Activated gamma-delta T cell treated with anti-CD3 and anti-CD28 coated beads, Interleukin-2, amount 50 U/mL, for 16 hours (primary cell): ENCODE measurements at places on chromosomes 1 and 21.
A peak's percentile ranks its signal among the peaks of the same experiment; 100 is the strongest.

GRCh38 chr1:46300673-46301405 is 2.6 kb downstream of the LRRC41 start:
- no peak for DNase-seq

- no peak for DNase-seq
These were observed 47.1 kb upstream of the IRF2BP2 start for GRCh38 chr1:234656944-234657654.

- no peak for DNase-seq
These were observed 23.7 kb downstream of the UCK2 start for GRCh38 chr1:165851034-165851658.

GRCh38 chr1:212719633-212720032 is 20.0 kb upstream of the BATF3 start:
- DNase-seq = no peak

DNA sequence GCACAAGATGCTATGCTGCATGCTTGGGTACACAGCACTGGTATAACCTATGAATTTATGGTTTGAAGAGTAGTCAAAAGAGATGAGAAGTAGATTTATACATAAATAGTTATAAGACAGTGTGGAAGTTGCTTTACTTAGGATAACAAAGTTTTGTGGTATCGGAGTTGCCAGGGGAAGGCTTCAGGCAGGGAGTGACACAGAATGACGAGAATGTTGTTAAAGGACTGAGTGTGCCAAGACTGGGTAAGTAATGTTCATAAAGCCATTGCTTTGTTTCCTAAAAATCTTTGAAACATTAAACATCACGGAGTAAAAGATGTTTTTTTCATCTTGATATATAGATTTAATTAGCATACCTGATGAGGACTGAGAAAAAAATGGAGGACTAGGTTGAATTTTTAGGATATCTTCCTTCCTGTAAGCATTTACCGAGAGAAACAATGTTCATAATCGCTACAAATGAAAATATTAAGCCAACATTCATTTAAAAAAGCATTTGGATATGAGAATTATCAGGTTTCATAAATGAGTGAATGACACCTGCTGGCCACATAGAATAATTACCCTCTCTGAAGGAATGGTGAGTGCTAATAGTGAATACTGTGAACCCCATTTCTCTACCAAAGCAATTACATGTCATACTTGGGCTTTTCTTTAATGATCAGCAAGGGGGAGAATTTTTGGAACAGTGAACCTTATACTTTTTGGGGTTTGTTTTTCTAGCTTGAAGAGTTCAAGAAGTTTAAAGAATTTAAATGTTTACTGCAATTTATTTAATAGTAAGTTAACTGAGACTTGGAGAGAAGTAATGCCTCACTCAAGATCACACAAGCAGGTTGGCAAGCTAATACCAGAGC is 28.4 kb downstream of the EXTL2 start:
- no peak for DNase-seq

GRCh38 chr1:58030456-58030855 is 516.1 kb downstream of the OMA1 start:
- no peak for DNase-seq

- DNase-seq = no peak
These were observed 1030.0 kb downstream of the MRPL39 start for GRCh38 chr21:24577301-24577700.

GRCh38 chr1:187203257-187203656 is 374.5 kb downstream of the PLA2G4A start:
- DNase-seq = no peak

DNA sequence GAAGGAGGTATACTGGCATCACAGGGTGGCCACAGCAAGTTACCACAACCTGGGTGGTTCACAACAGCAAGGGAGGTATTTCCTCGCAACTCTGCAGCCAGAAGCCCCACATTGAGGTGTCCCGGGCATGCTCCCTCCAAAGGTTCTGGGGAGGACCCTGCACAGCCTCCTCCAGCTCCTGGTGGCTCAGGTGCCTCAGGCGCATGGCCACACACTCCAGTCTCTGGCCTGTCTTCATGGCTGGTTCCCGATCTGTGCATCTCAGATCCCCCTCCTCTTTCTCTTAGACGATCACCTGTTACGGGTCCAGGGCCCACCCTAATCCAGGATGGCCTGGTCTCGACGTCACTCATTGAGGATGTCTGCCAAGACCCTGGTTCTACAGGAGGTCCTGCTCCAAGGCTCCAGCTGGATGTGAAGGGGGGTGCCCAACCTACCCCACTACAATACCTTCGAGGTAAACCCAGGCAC is 6.7 kb upstream of the ARF1 start:
- no peak for DNase-seq

DNA sequence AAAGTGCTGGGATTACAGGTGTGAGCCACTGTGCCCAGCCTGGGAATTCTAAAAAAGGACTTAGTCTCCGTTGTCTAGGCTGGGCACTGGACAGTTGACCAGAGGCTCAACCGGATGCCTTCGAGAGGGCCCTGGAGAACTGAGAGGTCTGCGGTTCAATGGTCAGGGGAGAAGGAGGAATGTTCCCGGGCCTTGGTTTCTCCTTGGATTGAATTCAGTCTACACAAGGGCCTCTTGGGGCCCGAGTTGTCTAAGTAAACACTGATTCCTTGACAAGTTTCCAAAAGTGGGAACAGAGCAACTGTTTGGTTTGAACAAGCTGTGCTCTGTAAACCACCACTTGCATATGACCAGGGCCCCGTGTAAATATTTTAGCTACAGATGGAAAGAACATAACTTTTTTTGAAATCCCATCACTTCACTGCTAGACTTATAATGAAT is 29.1 kb upstream of the CAPZB start:
- DNase-seq = no peak

DNA sequence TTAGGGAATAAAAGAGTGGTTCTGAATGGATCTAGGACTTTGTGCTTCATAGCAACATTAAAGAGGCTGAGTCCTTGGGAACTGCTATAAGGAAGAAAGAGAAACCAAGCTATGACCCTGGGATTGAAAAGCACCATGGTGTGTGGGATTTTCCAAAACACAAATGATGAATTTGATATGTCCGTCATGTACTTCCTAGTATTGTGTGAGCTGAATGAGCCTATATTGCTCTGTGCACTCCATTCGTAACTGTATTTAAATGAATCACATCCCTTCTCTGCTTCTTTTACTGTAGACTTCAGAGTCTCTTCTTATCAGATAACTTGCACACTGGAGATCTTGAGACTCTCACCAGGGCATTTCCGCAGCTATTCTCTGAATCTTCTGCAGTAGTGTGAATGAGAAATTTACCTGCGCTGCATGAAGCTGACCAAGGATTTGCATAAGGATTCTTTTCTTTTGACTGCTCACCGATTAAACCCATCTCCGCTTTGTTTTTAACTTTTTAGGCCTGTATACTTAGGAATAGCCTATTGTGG is 23.1 kb upstream of the OR10J4 start:
- DNase-seq = no peak

- DNase-seq = no peak
These were observed 158.5 kb downstream of the NFIA start for GRCh38 chr1:61240878-61241277.

DNA sequence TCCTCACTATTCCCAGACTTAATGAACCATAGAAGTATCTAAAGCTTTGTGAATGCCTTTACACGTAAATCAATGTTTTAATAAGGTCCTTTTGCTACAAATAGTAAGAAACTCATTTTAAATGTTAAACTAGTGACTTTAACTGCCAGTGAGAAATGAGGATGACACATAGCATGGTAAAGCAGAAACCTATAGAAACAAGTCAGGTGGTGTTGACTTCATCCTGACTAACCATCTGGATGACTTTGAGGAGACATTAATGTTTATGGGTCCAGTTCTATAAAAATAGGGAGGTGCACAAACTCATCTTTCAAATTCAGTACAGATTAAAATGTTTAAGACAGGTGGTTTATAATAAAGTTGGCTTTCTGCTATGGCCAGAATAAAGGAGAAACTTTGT is 85.4 kb downstream of the COLGALT2 start:
- no peak for DNase-seq

DNA sequence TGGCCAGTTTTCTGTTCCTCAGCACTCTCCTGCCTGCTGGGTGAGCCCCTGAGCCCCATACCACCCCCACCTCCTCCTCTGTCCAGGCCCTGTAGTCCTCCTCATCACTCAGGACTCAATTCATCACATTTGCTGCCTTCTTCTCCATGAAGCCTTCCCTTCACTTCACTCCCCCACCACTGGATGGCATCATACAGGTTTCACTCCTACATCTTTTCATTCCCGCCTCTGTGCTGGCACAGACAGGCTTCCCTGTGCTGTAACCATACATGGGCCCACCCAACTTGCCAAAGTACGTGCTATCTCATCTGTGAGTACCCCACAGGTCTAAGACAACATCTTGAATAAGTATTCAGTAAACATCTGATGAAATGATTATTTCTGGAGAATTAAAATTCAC is 56.9 kb downstream of the SLC45A1 start:
- DNase-seq = no peak

DNA sequence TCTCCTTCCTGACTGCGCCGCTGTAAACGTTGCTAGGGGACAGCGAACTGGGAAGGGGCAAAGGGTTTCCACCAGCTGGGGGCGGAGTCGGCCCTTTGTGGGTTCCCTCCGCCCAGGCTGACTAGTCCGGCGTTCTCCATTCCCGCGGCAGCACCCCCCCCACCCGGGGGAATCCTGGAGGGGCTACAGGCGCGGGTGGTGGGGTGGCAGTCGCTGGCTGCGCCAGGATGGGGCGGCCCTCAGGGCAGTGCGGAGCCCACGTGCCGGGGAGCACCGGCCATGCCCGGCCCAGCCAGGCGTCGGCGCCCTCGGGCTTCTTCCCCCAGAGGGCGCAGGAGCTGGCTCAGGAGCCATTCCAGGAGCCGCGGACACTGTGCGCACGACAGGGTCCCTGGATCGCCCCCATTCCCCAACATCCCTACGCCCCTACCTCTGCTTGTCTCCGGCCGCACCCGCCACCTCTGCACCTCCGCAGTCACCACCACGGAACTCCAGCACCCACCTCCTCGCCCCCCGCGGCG is 476 bp downstream of the BATF3 start:
- peak; percentile 15 for DNase-seq

DNA sequence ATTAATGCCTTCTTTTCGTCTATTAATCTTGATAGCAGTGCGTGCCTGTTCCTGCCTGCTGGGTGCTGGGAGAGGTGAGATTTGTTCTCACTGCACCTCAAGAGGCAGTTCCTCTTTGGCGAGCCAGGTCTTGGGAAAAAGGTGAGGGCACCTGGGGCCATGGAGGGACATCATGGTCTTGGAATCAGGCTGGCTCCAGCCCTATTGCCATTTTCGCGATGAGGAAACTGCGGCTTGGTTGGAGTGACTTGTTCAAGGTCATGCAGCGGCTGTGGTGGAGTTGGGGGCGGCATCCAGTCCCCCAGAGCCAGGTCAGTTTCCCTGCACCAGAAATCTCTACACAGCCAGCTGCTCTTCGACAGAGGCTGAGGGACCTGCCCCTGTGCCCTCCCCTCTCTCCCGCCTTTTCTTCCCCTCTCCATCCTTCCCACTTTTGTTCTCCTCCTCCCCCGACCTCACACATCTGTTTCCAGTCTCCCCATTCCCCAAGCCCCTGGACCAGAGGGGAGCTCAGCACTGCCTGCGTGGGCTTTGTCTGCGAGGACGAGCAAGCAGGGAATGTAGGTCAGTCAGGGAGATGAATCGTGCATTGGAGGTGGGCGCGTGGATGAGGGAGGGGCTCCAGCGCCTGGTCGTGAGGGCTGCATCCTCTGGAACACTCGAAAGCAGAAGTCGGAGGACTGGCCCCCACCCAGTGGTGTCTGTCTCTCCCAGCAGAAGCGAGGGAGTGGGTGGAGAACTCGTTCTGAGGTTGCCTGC is 135.1 kb downstream of the ACTL8 start:
- no peak for DNase-seq

- no peak for DNase-seq
These were observed 19.7 kb upstream of the ABCG1 start for GRCh38 chr21:42198929-42199867.

GRCh38 chr1:9031484-9032259 is 5.4 kb upstream of the SLC2A7 start:
- no peak for DNase-seq

DNA sequence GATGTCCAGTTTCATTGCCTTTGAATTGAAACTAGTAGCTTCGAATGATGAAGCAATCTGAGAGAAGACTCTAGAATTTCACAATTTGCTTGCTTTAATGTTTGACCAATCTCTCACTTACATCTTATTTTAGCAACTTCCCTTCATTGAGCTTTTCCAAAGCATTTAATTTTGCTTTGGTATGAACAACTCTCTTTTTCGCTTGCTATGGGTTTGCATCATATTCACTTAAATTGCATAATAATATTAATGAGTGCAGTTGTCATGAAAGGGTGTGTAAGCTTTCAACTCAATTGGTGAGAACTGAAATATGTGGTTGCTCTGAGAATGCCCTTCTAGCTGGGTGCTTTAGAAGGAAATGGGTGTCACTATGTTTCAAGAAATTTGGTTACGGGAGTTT is 309.2 kb downstream of the HLX start:
- DNase-seq = no peak

DNA sequence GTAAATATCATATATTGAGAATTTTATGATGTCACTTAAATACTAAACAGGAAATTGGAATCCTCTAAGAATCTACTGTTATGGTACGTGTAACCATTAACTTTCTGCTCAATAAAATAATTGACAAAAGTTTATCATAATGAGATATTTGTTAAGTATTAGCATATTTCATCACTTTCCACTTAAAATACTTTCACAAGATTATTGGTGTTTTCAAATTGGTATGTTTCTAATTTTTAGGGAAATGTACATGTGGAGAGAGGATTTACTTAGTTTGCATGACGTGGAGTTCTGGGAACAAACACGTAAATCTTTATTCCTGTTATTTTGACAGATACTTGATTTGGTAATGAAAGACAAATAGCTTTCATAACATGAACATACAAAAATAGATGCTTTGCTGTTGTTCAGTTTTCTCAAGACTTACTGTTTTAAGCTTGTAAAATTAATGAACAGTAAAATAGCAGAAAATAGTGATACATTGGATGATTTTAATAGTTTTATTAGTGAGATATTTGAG is 1.6 kb downstream of the SRSF11 start:
- DNase-seq = no peak

- DNase-seq = no peak
These were observed 1.4 kb downstream of the RNF11 start for GRCh38 chr1:51237351-51238033.

DNA sequence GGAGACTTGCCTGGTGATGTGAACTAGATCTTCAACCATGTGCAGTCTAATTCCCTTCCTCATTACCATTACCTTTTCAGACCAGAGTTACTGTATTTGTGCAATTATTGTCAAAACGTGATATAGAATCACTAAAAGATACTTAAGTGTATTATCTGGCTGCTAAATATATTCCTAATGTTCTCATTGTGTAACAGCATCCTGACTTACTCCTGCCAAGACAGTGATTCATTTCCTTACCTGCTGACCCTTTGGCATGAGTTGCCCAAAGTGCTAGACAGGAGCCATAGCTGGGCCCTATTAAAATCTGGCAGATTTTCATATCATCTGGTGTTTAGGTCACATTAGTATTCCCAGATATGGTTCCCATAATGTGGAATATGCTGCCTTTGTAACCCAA is 598.3 kb upstream of the CAMK1G start:
- DNase-seq = no peak

- no peak for DNase-seq
These were observed 9.1 kb downstream of the CELA2A start for GRCh38 chr1:15465674-15466073.
